SHP77 (cell line): ENCODE measurements at places on chromosomes 2 and 18.

- no peak for DNase-seq
Measured at GRCh38 chr2:124267794-124268193, 242.7 kb downstream of the CNTNAP5 start.

DNA sequence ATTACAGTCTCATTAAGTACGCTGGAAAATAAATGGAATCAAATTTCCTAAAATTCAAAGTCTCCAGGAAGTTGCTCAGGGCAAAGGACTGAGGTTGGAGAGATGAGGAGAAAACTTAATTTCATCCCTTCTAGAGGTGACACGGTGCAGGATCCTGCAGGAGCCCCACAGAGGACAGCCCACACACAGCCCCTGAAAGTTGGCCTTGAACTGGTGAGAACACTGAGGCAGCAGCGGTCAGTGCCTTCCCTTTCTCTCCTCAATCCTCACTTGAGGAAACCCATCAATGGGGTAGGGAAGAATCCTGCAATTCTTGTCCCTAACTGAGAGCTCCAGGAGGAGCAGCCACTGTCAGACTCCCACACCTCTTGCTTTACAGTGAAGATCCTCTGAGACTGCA is 37.5 kb downstream of the LOXHD1 start:
- no peak for DNase-seq

GRCh38 chr2:234536178-234536965 is 39.5 kb upstream of the ARL4C start:
- DNase-seq, result no peak

DNA sequence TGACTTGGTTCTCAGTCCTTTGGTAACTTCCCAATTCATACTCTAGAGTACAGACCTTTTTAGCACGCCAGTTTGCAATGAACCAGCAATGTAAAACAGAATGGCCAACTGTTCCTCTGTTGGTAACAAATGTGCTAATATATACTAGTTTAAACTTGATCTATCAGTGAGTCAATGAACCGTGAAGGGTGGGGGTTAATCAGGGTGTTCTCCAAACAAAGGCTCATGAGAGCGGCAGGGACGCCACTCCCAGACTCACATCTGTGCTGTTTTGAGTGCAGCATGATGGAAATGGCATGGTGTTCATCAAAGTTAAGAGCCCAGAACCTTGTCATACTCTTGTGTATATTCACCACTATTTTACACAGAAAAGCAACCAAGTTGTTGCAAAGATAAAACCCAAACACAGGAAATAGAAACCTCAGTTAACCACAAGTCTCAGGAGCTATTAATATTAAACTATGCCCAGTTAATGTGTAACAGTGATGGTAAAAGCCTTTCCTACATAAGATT is 70.3 kb downstream of the CERKL start:
- peak; percentile 5 for DNase-seq
